ENCODE measurements at places on chromosomes 2 and 18. TPM values are rescaled to one million over a fixed set of nuclear protein-coding genes. Genes with fewer than 3 reads are reported as not detected.

ZAP70 gene
- not detected for total RNA-seq

FAM237A gene
- total RNA-seq: not detected

IL36G gene
- total RNA-seq: not detected

PIGN gene
- total RNA-seq: 53.9 TPM

KYNU gene
- total RNA-seq: 0.07 TPM

BOK gene
- 39.4 TPM for total RNA-seq

FEV gene
- not detected for total RNA-seq

UPP2 gene
- total RNA-seq: not detected

DHRS9 gene
- total RNA-seq: 0.40 TPM

DNA sequence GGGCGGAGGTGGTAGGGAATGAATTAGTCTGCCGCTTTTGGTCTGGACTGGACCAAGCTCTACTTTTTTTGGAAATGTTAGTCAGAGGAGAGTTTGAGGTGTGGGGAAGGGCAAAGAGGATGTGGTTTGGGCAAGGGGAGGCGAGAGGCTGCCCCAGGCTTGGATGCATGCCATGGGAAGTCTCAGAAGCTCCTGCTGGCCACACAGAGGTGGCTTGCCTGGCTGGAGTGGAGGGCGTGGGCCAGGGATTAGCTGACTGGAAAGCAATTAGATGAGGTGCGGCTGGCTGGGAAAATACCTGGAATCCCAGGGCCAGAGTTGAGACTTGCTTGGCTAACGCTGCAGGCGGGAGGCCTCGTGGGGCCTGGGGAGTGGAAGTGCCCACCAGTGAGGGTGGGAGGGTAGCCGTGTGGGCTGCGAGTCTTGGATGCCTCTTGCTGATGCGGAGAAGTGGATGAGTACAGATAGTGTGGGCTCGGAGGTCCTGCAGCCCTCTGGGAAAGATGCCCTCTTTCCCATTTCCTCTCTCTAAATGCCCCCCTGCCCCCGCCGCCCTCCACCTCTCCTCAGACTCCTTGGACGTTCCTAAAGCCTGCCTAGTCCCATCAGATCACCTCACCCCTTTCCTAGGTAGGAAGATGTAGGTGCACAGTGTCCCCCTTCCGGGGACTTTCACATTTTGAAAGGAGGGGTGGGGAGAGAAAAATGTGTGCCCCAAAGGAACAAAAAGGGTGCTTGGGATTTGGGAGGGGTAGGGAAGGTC is 117.6 kb downstream of the SMAD7 start:
- DNase-seq: no peak

DNA sequence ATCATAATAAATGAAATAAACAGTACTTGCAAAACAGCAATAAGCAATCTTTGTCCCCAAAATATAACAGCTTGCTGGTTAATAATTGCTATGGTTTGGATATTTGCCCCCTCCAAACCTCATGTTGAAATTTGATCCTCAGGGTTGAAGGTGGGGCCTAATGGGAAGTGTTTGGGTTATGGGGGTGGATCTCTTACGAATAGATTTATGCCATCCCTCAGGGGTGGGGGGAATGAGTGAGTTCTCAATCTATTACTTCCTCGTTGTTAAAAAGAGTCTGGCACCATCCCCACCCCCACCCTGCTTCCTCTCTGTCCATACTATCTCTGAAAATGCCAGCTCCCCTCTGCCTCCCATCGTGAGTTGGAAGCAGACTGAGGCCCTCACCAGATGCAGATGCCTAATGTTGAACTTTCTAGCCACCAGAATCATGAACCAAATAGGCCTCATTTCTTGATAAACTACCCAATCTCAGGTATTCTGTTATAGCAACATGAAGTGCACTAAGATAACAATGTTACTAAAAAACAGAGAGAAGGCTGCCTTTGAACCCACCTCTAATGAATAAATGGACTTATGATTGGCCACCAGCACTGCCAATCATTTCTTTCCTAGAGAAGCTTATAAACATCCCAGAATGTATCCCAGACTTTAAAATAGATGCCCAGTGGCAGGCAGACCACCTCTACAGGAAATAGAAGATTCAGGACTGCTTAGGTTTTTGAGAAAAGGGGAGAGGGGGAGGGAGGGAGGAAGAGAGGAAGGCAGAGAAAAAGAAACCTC is 90.1 kb downstream of the ALPK2 start:
- DNase-seq: no peak

- no peak for DNase-seq
Observed at GRCh38 chr2:216804357-216805350, 55.2 kb downstream of the TNP1 start.

GRCh38 chr2:98519851-98520250 is 75.2 kb downstream of the INPP4A start:
- no peak for DNase-seq

GRCh38 chr18:73352546-73352945 is 484.8 kb upstream of the NETO1 start:
- DNase-seq: no peak

GRCh38 chr18:71293322-71293721 is 1004.5 kb downstream of the SOCS6 start:
- no peak for DNase-seq

GRCh38 chr2:233832869-233833311 is 21.4 kb downstream of the HJURP start:
- DNase-seq: no peak

DNA sequence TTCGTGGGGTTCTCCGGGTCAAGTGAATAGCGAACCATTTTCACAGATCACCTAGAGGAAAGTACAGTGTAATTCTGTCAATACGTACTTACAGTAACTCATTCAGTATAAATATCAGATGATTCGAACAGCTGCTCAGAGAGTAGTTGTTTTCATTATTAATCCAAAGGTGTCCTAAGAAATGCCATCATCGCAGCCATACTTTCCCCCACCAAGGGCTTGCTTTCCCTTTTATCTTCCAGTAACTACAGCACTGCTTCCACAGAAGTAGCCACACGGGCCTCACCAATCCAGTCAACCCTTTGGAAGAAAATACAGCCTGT is 4.5 kb upstream of the C18orf32 start:
- no peak for DNase-seq

DNA sequence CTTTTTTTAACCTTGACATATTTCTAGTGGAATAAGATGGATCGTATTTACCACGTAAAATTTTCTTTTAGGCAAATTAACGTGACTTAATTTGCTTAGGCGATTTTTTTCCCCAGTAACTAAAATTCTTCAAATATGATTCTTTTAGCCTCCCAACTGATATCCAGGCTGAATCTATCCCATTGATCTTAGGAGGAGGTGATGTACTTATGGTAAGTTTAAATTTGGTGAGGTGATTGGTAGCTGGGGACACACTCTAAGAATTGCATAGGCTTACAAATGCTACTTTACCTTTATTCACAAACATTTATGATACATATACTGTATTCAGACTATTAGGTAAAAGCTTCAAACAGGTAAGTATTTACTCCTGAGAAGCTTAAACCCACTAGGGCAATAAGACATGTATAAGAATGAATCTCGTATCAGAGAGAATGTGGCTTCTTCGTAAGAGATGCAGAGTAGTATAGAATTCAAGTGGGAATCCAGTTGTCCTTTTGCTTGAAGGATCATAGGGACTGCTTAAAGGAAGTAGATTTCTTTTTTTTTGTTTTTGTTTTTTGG is 3.8 kb downstream of the DDX1 start:
- DNase-seq: no peak

DNA sequence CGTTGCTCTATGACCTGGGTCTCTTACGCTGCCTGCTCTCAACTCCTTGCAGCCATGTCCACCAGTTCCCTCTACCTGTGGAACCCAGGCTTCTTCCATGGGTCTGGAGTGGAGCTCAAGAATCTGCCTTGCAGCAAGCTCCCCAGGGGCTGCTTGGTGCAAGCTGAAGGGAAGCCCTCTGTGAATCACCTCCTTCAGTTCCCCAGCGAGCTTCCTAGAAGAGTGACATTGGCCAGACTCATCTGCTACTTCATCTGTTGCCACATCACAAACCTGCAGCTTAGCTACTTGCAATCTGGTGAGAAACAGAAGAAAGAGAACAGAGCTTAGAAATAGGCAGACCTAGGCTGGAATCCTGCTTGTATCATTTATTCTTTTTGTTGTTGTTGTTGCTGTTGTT is 9.8 kb upstream of the EFR3B start:
- DNase-seq: no peak

- no peak for DNase-seq
Observed at GRCh38 chr18:56433919-56434318, 204.5 kb downstream of the TXNL1 start.

DNA sequence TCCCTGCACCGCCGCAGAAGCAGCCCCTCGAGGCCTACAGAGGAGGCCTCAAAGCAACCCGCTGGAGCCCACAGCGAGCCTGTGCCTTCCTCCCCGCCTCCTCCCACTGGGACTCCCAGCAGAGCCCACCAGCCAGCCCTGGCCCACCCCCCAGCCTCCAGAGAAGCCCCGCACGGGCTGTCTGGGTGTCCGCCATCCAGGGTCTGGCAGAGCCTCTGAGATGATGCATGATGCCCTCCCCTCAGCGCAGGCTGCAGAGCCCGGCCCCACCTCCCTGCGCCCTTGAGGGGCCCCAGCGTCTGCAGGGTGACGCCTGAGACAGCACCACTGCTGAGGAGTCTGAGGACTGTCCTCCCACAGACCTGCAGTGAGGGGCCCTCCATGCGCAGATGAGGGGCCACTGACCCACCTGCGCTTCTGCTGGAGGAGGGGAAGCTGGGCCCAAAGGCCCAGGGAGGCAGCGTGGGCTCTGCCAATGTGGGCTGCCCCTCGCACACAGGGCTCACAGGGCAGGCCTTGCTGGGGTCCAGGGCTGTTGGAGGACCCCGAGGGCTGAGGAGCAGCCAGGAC is 31.2 kb downstream of the GPC1 start:
- no peak for DNase-seq

DNA sequence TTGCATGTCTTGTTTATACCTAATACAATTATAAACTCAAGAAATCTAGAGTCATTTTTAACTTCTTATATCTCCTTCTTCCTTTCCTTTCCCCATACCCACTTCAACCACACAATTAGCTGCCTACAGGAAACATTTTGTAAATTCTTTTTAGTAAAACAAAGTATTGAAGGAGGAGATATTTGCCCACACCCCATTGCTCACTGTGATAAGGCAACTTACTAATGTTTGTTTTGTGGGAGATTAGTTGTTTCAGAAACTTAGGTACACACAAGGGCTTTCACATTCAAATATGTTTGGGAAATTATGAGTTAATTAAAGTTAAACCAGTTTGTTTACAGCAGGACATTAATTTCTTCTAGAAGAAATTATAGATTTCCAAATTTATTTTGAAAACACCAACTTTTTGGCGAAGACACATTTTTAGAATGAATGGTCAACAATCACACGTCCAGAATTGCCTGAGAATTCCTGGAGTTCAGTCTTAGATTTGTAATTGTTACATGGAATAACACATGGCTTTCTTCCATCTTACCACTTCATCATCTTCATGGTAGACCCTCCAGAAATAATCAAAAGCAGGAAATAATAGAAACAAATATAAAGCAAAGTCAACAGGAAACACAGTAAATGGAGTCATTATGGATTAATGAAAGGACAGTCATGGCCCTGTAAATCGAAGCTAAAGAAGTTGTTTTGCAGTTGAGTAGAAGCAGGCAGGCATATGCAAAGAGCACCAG is 62.5 kb upstream of the RAB27B start:
- no peak for DNase-seq

GRCh38 chr2:64737547-64737946 is 83.8 kb upstream of the SERTAD2 start:
- no peak for DNase-seq

- DNase-seq: no peak
Observed at GRCh38 chr2:45981384-45981930, 315.8 kb upstream of the EPAS1 start.

GRCh38 chr18:55665506-55665905 is 77.5 kb upstream of the TCF4 start:
- DNase-seq: no peak

- no peak for DNase-seq
Observed at GRCh38 chr2:8692783-8693156, 10.9 kb downstream of the ID2 start.

DNA sequence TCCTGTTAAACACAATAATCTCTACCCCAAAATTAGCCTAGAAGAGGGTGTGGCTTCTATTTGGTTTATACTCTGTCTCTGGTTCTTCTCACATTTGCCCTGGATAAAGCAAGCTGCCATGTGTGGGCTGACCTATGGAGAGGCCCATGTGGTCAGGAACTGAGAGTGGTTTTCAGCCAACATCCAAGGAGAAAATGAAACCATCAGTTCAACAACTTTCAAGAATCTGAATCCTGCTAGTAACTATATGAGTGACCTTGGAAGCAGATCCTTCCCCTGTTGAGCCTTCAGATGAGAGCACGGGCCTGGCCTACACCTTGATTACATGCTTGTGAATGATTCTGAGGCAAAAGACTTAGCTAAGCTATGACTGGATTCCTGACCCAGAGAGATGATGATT is 11.5 kb upstream of the TRIB2 start:
- no peak for DNase-seq

- DNase-seq: no peak
Observed at GRCh38 chr2:27569398-27569797, 13.4 kb upstream of the ZNF512 start.

GRCh38 chr2:200888704-200889625 is at the start of the genes NIF3L1 and PPIL3:
Gene NIF3L1 (plus strand): TSS chr2:200889371. CDS start chr2:200891944, 2,573 bp downstream.
Gene PPIL3 (minus strand): TSS chr2:200889077. CDS start chr2:200887615, 1,462 bp downstream.
- peak; percentile 91 for DNase-seq

GRCh38 chr18:63588909-63589308 is 1.8 kb downstream of the SERPINB13 start:
- DNase-seq: no peak

- no peak for DNase-seq
Observed at GRCh38 chr18:79901665-79902064, 49.8 kb downstream of the SLC66A2 start.

DNA sequence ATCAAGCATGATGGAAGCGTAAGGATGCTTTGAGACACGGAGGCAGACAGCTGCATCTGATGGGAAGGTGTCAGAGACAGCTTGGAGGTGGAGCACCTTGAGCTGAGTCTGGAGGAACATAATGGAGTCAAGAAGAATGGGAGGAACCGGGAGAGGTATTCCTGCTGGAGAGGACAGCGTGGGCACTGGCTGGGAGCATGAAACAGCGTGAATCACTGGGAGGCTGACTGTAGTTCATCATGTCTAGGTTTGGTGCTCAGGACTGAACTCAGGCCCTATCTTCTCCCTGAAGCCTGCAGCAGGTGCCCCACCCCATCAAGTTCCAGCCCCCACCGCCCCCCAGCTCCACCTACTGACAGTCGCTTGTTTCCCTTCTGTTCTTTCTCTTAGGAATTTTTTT is 98.6 kb downstream of the TMEM17 start:
- DNase-seq: no peak

- DNase-seq: no peak
Observed at GRCh38 chr2:215338883-215339679, 27.2 kb downstream of the ATIC start.

DNA sequence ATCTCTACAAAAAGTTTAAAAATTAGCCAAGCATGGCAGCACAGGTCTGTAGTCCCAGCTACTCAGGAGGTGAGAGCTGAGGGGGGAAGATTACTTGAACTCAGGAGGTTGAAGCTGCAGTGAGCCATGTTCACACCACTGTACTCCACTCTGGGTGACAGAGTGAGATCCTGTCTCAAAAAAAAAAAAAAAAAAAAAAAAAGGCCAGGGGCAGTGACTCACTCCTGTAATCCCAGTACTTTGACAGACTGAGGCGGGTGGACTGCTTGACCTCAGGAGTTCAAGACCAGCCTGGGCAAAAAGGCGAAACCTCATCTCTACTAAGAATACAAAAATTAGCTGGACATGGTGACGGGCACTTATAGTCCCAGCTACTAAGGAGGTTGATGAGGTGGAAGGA is 37.0 kb downstream of the PUM2 start:
- no peak for DNase-seq

- no peak for DNase-seq
Observed at GRCh38 chr2:113910110-113910717, 20.3 kb downstream of the ACTR3 start.
